ENCODE measurements at places on chromosomes 12 and 14. TPM values are rescaled to one million over a fixed set of nuclear protein-coding genes. Genes with fewer than 3 reads are reported as not detected.

Gene TEX22
- polyA plus RNA-seq = 0.21 TPM

Gene ANO6
- 17.7 TPM for polyA plus RNA-seq

Gene FGF6
- polyA plus RNA-seq = not detected

Gene CCDC184
- polyA plus RNA-seq = 1.8 TPM

Gene NUMB
- 32.1 TPM for polyA plus RNA-seq

Gene ERC1
- 28.1 TPM for polyA plus RNA-seq

GRCh38 chr14:52051871-52052270, 17.0 kb downstream of the NID2 start:
- H3K27ac ChIP-seq = no peak overlapping the region
- no peaks in the 10 kb centered on the region for H3K27me3 ChIP-seq
- no peak for DNase-seq

DNA sequence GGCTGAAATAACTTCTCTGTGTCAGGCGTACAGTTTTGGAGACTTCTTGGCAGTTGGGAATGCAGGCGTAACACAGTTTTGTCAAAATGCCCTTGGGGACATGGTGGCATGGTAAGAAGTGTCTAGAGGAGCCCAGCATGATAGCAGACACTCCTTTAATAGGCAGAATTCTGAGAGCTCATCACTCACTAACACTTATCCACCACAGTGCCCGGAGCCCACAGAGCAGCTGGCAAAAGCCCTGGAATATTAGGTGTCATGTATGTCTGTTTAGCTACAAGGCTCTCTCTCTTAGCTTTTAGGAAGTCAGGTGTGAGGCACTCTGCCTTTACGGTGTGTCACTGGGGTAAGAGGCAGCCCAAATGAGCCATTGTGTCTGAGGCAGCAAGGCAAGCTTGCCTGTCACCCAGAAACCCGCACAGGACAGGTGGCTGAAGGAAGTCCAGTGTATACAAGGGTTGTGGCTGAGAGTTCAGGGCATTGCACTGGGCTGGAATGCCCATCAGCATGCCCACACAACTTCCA, 96.3 kb downstream of the ESRRB start:
- H3K27ac ChIP-seq = no peak overlapping the region
- H3K4me1 ChIP-seq = no peaks in the 10 kb centered on the region
- H3K27me3 ChIP-seq = no peaks in the 10 kb centered on the region
- no peak for DNase-seq

- no peaks in the 10 kb centered on the region for H3K4me1 ChIP-seq
- H3K4me3 ChIP-seq = no peak overlapping the region
- no peaks in the 10 kb centered on the region for H3K36me3 ChIP-seq
- H3K27ac ChIP-seq = no peak overlapping the region
Measured at GRCh38 chr12:80968326-80968725, 30.6 kb upstream of the LIN7A start.

- no peaks in the 10 kb centered on the region for H3K36me3 ChIP-seq
- no peaks in the 10 kb centered on the region for H3K4me1 ChIP-seq
- H3K27ac ChIP-seq = no peak overlapping the region
- H3K27me3 ChIP-seq = no peaks in the 10 kb centered on the region
- no peak for DNase-seq
- H3K4me3 ChIP-seq = no peak overlapping the region
Measured at GRCh38 chr12:81221681-81222080, 143.8 kb downstream of the ACSS3 start.

DNA sequence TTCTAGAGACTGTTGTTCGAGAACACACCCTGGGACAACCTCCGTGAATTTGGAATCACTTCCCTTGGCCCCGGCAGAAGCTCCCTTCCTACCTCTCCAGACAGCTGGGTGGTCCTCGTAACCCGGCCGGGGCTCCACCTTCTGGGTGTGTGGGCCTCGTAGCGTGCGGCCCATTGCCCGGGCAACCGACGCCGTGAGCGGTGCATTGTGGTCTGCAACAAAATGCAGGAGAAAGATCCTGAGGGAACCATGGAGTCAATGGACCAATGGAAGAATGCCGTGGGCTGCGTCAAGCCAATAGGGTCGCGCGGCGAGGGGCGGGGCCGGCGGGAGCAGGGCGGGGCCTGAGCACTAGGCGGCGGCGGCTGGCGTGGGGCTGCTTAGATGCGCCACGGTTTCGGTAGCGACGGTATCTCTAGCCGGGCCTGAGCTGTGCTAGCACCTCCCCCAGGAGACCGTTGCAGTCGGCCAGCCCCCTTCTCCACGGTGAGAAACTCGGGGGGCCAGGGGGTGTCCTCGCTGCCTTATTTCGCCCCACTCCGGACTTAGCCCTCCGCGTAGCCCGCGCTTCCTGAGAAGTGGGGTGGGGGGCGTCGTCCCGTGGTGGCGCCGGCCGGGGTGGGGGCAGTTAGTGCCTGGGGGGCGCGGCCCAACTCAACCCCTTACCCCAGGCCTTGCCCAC, at the start of gene DYNLL1:
Gene DYNLL1 (plus strand): TSS at position 383 of the 682 bp plus-strand sequence. CDS start 309 bp downstream, outside the sequence.
- no peaks in the 10 kb centered on the region for H3K27me3 ChIP-seq
- DNase-seq = peak; percentile 98
- peaks cover 10% of the 10 kb centered on the region for H3K36me3 ChIP-seq
- H3K4me3 ChIP-seq = peak within 1 kb of the TSS; percentile 98
- H3K4me1 ChIP-seq = peaks cover 14% of the 10 kb centered on the region

DNA sequence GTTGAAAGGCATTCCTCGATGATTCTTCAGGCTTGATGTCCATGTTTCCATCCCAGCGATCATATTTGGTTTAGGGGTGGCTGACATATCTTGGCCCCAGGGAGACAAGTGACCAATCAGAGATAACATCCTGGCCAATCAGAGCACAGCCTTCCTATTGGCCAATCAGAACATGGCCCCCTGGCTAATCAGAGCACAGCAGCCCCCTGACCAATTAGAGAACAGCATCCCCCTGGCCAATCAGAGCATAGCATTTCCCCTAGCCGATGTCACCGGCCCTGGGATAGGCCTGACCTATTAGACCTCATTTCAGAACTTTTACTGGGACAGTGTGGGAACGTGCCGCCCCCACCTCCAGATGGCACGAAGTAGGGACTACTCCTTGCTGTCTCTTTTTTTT, 182.2 kb downstream of the AACS start:
- peaks cover 18% of the 10 kb centered on the region for H3K4me1 ChIP-seq
- DNase-seq = no peak
- 0 out of 2 replicates have a peak, but pooled peaks cover 3% of the 10 kb centered on the region for H3K36me3 ChIP-seq
- H3K27ac ChIP-seq = no peak overlapping the region

GRCh38 chr14:89524412-89524811, 107.4 kb upstream of the FOXN3 start:
- no peak overlapping the region for H3K4me3 ChIP-seq
- no peak overlapping the region for H3K27ac ChIP-seq
- no peak for DNase-seq
- no peaks in the 10 kb centered on the region for H3K36me3 ChIP-seq

DNA sequence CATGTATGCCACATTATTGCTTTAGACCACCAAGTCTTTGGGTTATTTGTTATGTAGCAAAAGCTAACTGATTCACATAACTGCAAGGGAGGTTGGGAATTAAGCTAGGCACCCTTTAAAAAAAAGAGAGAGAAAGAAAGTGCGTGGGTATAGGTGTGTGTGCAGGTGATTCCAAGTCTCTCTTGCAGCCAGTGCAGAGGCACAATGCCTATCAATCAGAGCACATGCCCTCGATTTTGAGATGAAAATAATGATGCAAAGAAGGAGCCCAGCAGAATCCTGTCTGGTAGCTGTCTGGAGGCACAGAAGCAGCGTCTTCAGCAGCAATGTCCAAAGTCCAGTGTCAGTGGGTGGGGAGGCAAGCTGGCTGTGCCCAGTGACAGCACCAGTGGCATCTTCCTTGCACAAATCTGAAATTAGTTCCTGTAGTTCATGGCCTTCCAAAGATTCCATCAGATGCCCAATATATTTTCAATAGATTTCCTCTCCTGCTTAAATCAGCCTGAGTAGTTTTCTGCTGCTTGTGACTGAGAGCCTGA, 62.4 kb upstream of the TBPL2 start:
- DNase-seq = no peak
- no peak overlapping the region for H3K4me3 ChIP-seq
- peaks cover 20% of the 10 kb centered on the region for H3K4me1 ChIP-seq
- no peaks in the 10 kb centered on the region for H3K36me3 ChIP-seq
- H3K27ac ChIP-seq = no peak overlapping the region

GRCh38 chr12:64670919-64671639, 60.8 kb downstream of the RASSF3 start:
- H3K36me3 ChIP-seq = no peaks in the 10 kb centered on the region
- peak overlapping the region; percentile 56 for H3K27ac ChIP-seq
- H3K4me1 ChIP-seq = peaks cover 74% of the 10 kb centered on the region
- no peaks in the 10 kb centered on the region for H3K27me3 ChIP-seq

GRCh38 chr14:76328457-76329137, 47.3 kb upstream of the ESRRB start:
- H3K27me3 ChIP-seq = peaks cover 10% of the 10 kb centered on the region
- peak overlapping the region; percentile 74 for H3K4me3 ChIP-seq
- DNase-seq = no peak
- peaks cover 18% of the 10 kb centered on the region for H3K4me1 ChIP-seq

GRCh38 chr12:99959549-99960170, 25.1 kb downstream of the ANKS1B start:
- H3K27me3 ChIP-seq = no peaks in the 10 kb centered on the region
- no peaks in the 10 kb centered on the region for H3K36me3 ChIP-seq
- no peak for DNase-seq
- H3K27ac ChIP-seq = no peak overlapping the region
- no peak overlapping the region for H3K4me3 ChIP-seq
